ENCODE measurements at places on chromosomes 11 and 22. TPM values are rescaled to one million over a fixed set of nuclear protein-coding genes. Genes with fewer than 3 reads are reported as not detected.

DNA sequence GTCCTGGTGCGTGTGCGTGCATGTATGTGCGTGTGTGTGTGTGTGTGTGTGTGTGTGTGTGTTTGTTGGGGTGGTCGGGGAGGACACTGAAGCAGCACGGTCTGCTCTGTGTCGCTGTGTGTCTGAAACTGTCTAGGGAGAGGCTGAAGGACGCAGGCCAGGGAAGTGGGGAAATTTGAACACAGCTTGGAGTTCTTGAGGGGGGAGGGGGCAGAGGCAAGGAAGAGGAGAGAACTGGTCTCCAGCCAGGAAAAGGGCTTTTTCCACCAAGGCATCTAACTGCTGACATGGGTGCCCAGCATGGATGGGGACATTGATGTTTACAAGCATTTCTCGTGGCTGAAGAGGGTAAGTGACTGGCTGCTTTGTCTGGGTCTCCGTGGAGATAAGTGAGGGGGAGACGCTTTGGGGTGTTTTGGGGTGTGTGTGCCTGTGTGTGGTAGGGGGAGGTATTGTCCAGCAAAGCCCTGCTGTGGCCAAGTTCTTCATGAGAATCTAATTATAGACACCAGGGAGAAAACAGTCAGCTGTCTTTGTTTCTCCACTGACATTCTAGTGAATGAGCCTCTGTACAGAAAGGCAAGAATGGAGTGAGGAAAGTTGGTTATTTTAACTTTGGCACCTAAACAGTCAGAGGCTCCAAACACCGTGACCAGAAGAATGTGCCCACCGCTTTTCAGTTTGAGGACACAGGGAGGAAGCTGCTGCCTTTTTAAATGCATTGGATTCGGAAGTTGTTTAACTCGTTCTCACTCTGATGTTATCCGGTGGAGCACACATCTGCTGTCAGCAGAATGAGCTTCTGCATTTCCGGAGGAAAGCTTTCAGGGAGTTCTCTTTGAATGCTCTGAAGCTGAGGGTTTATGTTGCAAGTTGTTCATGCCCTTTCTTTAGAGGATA lies 63.7 kb downstream of the PPFIBP2 start:
- DNase-seq, result no peak

- no peak for DNase-seq
Measured at GRCh38 chr11:34770111-34770510, 146.1 kb downstream of the APIP start.

DNA sequence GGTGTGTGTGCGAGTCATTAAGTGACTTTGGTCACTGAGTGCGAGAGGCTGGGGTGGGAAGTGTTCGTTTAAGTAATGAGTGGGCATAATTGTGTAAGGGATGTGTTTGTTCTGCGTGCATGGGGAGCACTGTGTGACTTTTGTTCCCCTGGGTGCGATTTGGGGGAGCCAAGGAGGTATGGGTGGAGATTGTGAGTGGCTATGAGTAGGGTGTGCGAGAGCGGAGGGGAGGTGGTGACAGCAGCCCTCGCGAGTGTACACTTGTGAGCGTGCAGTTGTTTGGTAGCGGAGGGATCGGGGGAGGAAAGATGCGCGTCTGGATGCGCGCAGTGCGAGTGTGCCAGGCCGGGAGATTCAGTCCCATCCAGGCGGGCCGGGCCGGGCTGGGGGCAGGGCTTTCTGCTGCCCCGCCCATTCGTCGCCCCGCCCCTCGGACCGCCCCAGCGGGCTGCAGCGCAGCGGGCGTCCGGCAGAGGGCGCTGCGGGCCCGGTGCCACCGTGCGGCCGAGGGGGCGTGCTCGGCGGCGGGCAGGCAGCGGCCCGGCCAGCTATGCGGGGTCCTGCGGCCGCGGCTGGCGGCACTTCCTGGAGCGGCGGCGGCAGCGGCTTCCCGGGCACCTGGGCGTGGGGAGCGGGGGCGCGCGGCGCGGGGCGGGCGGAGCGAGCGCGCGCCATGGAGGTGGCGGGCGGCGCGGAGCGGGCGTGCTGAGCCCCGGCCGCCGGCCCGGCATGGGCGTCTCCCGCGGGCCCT lies at the start of gene DGKZ:
DGKZ (plus strand) TSS at position 578 of the 751 bp plus-strand sequence. CDS start 197 bp downstream, outside the sequence.
- peak; percentile 83 for DNase-seq

DNA sequence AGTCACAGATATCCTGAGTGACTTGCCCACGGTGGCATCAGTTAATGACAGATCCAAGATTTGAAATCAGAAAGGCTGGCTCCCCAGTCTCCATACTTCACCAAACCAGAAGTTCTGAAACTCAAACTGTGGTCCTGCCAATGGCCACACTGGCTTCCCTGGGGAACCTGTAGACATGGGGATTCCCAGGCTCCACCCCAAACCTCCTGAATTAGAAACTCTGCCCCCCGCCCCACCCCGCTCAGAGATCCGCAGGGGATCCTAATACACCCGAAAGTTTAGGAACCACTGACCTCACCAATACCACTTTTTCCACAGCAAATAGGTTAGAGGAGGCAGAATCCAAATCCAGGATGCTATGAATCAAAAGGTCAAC lies 15.3 kb downstream of the RTN4RL2 start:
- no peak for DNase-seq

- peak; percentile 58 for DNase-seq
Measured at GRCh38 chr11:58577555-58578135, 1.2 kb upstream of the ZFP91 start.

DNA sequence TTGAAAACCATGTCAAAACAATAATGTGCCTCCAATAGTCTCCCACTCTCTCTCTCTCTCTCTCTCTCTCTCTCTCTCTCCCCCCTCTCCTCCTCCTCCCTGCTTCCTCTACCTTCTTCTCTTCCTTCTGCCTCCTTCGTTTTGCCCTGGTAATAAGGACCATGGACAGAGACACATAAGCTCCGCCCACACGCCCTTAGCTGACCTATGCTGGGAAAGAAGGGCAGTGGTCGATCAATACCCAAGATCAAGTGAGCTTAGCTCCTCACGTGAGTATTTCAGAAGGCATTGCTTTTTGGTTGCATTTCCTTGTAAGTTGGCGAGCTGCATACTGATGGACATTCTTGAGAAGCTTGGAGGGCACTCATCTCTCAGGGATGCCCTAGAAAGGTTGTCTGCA lies 194.8 kb downstream of the MIAT start:
- DNase-seq, result no peak

GRCh38 chr22:45441138-45441537 lies 27.6 kb downstream of the RIBC2 start:
- peak; percentile 52 for DNase-seq

DNA sequence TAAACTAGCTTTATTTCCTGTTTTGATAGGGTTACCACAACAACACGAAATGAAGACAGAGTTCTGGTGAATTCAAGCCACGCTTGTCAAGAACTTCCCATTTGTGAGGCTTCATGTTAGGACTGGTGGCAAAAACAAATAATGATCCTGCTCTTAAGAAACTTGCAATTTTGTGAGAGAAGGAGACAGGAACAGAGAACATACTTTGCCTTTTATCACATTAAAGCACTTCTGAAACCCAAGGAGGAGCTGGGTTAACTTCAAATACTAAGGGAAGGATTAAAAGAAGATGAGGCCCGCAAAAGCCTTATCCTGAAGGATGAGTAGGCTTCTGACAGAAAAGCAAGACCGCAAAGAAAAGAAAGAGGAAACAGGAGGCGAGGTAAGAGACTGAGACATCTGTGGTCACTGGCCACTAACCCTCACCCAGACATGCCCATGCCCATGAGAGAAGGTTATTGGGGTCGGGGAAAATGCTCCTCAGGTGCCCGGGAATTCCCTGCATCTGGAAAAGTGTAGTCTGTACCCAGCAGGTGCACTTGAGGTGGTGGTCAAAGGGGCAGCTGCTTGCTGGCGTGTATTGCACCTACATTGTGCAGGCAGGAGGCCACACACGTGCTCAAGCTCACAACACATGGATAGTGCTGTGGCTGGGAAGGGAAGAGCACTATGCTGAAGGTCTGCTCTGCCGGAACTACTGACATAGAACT lies 50.5 kb downstream of the MAPK1 start:
- DNase-seq, result no peak

DNA sequence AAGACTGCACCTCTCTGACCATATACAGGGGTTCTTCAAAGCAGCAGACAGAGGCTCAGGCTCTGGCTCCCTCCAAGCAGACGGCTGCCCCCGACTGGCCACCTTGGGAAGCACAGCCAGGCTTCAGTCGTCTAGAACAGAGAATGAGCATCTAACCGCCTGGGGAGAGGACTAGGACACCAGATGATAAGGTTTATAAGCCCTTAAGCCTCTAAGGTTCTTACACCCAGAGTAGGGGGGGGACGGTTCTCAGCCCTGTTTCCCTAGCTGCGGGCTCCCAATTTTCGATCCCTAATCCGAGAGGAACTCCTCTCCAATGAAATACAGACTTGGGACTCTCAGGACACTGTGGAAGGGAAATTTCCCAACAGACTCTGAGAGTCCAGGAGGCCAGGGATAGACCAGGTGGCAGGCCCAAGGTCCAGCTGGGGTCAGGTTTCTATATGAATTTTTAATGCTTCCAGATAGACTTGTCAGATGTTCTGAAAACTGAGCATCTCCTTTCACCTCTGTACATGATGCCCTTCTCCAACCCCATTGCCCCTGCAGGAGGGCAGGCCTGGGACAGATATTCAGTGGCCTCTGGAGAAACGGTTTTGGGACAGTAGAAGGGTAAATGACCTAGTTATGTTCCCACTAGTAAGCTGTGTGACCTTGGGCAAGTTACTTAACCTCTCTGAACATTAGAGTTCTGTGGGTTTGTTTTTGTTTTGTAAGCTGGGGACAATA lies 20.2 kb downstream of the RTN4RL2 start:
- DNase-seq, result peak; percentile 64

- DNase-seq, result no peak
Measured at GRCh38 chr22:41106122-41106968, 14.0 kb downstream of the EP300 start.

DNA sequence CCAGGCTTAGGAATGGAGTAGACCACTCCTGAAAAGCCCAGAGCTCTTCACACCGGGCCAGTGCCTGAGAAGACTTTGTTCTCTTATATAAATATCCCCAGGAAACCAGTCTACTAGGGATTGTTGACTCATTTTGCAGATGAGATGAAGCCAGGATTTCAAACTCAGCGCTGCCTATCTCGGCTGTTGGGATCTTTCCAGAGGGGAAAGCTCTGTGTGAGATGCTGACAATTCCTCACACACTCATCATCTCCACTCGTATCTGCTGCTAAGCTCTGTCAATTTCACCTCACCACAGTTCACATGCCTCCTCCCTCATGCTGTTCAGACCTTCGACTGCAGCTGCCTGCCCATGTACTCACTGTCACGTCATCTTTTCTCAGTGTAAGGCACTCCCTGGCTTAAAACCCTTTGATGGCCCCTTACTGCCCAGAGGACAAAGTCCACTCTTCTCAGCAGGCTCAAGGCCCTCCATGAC lies 12.5 kb downstream of the USH1C start:
- no peak for DNase-seq

The ACCS gene
- 25.1 TPM for total RNA-seq

The ALG12 gene
- 9.8 TPM for total RNA-seq

DNA sequence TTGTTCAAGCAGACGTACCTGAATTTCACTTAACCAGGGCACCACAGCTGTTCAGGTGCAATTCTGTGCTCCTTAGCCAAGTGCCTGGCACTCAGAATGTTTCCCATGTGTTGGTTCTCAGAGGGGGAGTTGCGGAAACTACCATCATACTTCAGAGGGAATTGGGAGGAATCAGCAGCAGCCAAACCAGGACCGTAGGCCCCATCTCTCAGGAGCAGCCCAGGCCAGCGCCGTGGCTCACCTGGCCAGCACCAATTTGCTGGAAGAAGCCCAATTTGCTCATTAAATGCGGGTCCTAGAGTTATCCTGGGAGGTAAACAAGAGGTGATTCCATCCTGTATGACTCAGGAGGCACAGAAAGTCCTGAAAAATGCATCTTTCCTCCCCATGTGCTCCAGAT lies 435.4 kb downstream of the BRD1 start:
- no peak for DNase-seq

The TUB gene
- total RNA-seq, result 7.7 TPM

GRCh38 chr11:1852271-1852876 lies 510 bp upstream of the LSP1 start:
- DNase-seq, result no peak

The VWCE gene
- total RNA-seq, result 2.7 TPM

DNA sequence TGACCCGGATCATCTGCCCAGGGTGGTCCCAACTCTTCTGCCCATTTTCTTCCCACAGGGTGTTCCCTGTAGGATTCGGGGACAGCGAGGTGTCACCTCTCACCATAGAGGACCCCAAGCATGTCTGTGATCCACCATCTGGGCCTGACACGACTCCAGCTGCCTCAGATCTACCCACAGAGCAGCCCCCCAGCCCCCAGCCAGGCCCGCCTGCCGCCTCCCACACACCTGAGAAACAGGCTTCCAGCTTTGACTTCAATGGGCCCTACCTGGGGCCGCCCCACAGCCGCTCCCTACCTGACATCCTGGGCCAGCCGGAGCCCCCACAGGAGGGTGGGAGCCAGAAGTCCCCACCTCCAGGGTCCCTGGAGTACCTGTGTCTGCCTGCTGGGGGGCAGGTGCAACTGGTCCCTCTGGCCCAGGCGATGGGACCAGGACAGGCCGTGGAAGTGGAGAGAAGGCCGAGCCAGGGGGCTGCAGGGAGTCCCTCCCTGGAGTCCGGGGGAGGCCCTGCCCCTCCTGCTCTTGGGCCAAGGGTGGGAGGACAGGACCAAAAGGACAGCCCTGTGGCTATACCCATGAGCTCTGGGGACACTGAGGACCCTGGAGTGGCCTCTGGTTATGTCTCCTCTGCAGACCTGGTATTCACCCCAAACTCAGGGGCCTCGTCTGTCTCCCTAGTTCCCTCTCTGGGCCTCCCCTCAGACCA lies 24.0 kb downstream of the CSF2RB start:
- peak; percentile 21 for DNase-seq

The MUC2 gene
- not detected for total RNA-seq

GRCh38 chr22:23281406-23282088 lies 101.2 kb downstream of the BCR start:
- DNase-seq, result peak; percentile 82

The CASP5 gene
- not detected for total RNA-seq

DNA sequence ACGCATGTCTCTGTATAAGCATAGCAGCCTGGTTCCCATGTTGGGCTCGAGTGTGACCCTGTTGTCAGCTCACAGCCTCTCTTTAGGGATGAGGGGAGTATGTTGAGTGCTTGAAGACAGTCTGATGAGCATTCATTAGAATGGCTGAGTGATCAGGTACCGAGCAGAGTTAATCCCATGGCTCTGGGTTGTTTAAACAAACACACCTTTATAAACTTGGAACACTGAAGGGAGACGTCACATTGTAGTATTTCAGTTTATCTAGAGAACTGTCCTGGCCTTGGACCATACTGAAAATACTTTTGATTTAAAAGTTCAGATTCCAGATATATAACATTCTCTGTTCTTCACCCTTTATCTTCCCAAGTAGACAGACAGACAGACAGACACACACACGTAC lies 76.0 kb downstream of the TEAD1 start:
- no peak for DNase-seq

- DNase-seq, result no peak
Measured at GRCh38 chr11:126307706-126308105, 3.8 kb downstream of the DCPS start.

Data from adrenal gland (tissue), 19 donors.